Right atrium auricular region (tissue), 2 donors: ENCODE measurements at places on chromosomes 7 and 10. TPM values are rescaled to one million over a fixed set of nuclear protein-coding genes. Genes with fewer than 3 reads are reported as not detected.

ITGB8 gene
- 4.9 TPM for total RNA-seq

ADARB2 gene
- total RNA-seq = 0.71 TPM

DNA sequence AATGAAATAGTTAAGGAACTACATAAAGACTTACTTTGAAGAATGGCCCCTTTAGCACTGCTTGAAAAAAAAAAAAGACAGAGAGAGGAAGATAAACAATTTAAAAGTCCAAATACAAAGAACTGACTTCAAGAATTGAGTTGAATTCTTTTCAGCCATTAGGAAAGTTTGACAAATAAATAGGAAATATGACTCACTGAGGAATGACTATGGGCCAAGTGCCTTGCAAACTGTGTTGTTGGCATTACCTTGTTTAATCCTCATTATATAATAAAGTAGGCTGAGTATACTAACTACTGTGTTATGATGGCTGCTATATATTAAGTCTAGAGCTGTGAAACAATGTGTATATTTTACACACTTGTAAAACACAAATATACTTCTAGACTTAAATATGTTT, 151.1 kb downstream of the ELMO1 start:
- H3K4me3 ChIP-seq = no peak overlapping the region
- H3K27ac ChIP-seq = no peak overlapping the region
- H3K27me3 ChIP-seq = no peaks in the 10 kb centered on the region
- H3K36me3 ChIP-seq = no peaks in the 10 kb centered on the region
- no peaks in the 10 kb centered on the region for H3K4me1 ChIP-seq

GRCh38 chr10:104297697-104298660, 29.0 kb downstream of the GSTO2 start:
- H3K4me3 ChIP-seq = no peak overlapping the region
- no peaks in the 10 kb centered on the region for H3K36me3 ChIP-seq
- no peaks in the 10 kb centered on the region for H3K4me1 ChIP-seq
- no peaks in the 10 kb centered on the region for H3K27me3 ChIP-seq
- peak overlapping the region; percentile 97 for H3K27ac ChIP-seq

DNA sequence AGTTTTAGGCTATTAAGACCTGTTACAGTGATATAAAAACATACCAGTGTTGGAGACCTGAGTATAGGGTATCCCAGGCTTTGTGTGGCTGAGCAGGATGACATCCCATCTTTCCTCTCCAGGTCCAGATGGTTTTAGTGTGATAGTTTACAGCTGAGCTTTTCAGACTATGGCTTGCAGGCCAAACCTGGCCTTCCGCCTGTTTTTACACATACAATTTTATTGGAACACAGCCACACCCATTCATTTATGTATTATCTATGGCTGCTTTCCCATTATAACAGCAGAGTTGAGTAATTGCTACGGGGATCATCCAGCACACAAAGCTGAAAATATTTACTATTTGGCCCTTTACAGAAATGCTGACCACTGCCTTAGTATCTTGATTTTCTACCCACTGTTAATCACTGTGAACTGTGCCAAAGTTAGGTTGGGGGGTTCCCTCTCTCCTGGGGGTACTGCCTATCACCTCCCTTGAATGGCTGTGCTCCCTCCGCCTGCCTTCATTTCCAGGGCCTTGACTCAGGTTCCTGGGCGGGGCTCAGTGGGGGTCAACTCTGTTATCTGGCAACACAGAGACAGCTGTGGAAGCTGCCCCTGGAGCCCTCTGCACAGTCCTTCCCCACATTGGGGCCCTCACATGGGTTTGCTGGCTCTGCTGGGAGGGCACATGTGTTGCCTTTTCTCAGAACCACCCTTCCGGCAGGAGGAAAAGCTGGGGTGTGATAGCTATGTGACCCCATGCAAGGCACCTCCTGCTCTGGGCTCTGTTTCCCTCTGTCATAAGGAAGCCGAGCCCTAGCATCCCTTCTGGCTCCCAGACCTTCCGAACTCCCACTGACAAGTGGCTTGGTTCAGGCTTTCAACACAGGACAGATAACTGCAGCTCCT, 40.3 kb upstream of the SH2D4B start:
- peaks cover 92% of the 10 kb centered on the region for H3K4me1 ChIP-seq
- H3K36me3 ChIP-seq = no peaks in the 10 kb centered on the region
- no peak overlapping the region for H3K4me3 ChIP-seq
- DNase-seq = peak; percentile 76
- no peaks in the 10 kb centered on the region for H3K27me3 ChIP-seq
